SJSA1 (cell line): ENCODE measurements at places on chromosomes 12 and 14. TPM values are rescaled to one million over a fixed set of nuclear protein-coding genes. Genes with fewer than 3 reads are reported as not detected.

DNA sequence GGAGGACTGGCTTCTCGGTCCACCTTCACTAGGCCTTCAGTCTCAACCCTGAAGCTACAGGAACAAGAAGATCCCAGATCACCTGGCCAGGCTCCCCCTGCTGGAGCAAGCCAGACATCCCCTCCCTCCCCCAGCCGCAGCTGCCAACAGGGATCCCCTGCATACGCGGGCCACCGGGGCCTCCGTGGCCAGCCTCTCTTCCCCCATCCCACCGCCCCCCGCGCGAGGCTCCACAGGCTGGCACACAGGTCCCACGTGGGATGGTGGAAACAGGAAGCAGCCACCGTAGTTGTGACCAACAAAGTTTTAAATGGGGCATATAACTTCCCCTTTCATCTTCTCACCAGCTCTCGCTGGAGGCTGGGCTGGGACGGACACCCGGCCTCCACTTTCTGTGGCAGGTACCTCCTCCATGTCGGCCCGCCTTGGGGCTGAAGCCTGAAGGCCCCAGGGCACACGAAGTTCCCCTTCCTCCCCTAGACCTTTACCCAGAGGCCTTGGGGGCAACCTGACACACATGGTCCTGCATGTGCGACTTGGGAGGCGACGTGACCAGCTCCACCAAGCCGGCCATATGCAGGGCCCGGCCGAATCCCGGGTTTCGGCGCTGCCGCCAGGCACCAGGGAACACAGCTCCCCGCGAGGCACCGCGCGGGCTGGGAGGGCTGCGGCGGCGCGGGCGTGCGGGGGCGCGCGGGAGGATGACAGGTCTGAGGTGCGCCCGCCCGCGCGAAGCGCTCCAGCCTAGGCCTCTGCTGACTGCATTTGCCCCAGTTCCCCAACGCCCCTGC lies 44.4 kb upstream of the PNMA1 start:
- DNase-seq = peak; percentile 55

DNA sequence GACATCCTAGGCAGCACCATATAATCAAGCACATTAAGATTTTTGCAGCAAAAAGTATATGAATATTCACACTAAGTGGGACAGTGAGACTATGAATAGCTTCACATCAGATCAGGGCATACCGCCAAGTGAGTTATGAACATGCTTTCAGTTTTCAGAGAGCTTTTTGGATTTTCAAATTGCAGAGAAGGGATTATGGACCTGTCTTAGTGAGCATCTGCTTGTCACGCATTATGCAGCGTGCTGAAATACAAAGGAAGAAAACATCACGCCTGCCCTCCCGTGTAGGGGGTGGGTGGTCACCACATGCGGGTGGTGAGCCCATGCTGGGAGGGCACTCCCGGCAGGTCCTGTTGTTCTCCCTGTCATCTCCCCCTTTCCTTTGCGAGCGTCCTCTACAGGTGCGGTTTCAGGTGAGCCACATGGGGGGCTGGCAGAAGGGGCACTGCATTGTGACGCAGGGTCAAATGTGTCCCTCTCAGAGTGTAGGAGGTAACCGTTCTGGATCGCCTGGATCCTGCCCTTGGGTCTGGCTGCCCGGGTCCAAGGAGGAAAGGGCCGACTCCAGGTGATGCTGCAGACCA lies 42.6 kb downstream of the TRAF3 start:
- DNase-seq = no peak

GRCh38 chr14:99937475-99938244 lies 127.6 kb upstream of the EVL start:
- no peak for DNase-seq

DNA sequence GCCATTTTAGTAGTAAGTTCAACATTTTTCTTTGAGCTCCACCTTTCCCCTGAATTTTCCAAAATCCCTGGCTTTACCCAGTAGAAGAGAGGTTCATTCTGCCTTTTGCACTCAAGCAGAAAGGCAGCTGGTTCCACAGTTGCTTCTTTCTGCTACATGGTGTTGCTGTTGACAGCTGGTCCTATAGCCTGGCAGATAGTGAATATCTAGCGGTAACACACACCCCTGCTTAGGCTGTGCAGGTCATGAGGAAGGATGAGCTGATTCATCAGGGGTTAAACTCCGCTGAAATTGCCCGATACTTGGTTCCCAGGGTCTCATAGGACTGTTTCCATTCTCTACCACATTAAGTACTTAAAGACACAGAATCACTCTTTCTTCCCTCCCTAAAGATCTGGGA lies 62.4 kb downstream of the PUS7L start:
- DNase-seq = no peak

DNA sequence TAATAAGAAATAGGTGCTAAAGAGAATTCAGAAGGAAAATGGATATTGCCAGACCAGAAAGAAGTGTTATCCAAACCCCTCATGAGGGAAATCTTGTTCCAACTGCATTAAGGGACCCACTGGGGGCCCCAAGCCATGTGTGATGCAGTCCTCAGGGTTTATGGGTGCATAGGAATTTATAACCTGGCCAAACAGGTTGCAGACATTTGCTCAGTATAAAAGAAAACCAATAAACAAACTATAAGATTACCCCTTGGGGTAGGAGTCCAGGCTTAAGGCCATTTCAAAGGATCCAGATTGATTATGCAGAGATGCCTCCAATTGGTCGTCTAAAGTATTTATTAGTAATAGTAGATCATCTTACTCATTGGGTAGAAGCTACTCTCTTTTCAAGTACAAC lies 240.9 kb upstream of the DIO3 start:
- DNase-seq = no peak

DNA sequence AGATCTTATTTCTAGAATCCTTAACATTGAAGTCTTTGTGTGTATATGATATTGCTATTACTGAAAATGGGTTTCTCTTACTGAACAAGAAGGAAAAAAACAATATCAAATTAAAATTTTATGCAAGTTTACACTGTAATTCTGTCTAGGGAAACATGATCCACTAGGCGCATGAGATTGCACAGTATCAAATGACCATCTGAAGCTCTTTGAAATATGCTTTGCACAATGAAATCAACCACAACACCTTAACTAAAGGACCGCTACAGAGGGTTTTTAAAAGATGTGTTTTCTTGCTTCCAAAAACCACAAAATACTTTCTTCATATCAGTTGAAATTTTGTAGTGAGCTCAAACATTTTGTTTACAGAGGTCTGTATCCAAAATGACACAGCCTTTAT lies 15.1 kb upstream of the KERA start:
- DNase-seq = no peak

GRCh38 chr12:128205145-128205544 lies 61.8 kb upstream of the TMEM132C start:
- DNase-seq = no peak

- DNase-seq = no peak
These were observed 253.9 kb upstream of the MDGA2 start for GRCh38 chr14:47929334-47929733.

EP400 gene
- total RNA-seq = 9.7 and 10.3 TPM in 2 replicates

KCNK10 gene
- not detected in 2 replicates for total RNA-seq

ZNF268 gene
- 1.4 and 2.1 TPM in 2 replicates for total RNA-seq

MMP17 gene
- 3.1 and 3.4 TPM in 2 replicates for total RNA-seq

LTB4R2 gene
- total RNA-seq = 3.1 and 10.1 TPM in 2 replicates

RNF10 gene
- total RNA-seq = 45.3 and 54.7 TPM in 2 replicates

KSR2 gene
- 0.03 TPM in 1 of 2 replicates, not detected in the other for total RNA-seq

SLCO1C1 gene
- 0.09 TPM in 1 of 2 replicates, not detected in the other for total RNA-seq
